Activated CD4-positive, alpha-beta T cell treated with anti-CD3 and anti-CD28 coated beads, Interleukin-2, Interleukin-4, amounts not matched to agents 100 ng/mL and 50 ng/mL, durations not matched to agents 16 hours and 8 hours (primary cell): ENCODE measurements at places on chromosomes 1 and 21.

GRCh38 chr1:219990782-219991510 is 55.4 kb downstream of the EPRS1 start:
- peak; percentile 14 for DNase-seq

DNA sequence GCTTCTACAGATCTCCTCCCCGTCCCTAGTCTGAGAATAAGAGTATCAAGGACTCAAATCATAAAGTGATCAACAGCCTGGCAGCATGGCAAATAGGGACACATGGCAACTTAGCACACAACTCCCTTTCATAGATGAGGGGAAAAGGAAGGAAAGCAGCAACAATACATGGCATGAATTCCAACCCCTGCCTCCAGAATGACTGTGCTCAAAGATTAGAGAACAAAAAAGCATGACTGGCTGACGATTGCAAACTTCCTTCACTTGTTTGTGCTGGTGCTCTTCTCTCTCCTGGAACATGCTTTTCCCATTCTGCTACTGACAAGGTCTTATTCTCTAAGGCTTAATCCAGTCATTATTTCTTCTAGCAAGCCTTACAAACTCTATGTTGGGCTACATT is 11.5 kb downstream of the KTI12 start:
- no peak for DNase-seq

DNA sequence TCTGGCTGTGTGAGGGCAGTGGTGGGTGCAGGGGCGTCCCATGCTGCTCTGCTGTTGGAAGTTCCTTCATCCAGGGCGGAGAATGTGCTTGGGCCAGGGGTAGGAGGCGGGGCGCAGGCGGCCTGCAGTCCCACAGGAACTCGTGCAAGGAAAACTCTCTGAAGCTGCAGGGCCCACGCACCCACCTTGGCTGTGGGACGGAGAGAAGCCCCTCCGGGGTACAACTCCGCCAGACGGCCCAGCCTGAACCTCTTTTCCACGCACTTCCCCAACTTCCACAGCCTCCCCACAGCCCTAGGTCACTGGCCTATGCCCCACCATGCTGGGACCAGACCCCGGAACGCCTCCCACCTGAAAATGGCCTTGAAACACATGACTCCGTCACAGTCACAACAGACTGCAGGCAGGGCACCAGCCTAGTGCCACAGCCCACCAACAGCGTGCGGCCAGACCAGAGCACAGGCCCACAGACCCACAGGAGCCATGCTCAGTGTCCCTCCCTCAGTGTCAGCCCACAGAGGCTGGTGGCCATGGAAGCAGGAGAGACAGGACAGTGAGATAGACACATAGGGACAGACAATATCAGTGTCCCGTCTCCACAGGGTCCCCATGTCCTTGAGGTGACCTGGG is 47.8 kb downstream of the WNT9A start:
- DNase-seq: no peak

DNA sequence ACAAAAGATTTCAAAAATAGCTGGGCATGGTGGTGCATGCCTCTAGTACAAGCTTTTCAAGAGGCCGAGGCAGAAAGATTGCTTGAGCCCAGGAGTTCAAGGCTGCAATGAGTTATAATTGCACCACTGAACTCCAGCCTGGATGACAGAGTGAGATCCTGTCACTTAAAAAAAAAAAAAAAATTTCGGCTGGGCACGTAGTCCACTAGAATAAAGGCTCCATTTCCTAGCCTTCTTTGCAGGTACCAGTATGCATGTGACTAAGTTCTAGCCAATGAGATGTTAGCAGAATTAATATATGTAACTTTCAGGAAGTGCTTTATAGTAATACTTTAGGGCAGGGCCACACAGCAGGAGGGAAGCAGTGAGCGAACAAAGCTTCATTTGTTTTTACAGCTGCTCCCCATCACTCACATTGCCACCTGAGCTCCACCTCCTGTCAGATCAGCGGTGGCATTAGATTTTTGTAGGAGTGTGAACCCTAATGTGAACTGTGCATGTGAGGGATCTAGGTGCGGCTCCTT is 28.8 kb upstream of the SYDE2 start:
- no peak for DNase-seq

DNA sequence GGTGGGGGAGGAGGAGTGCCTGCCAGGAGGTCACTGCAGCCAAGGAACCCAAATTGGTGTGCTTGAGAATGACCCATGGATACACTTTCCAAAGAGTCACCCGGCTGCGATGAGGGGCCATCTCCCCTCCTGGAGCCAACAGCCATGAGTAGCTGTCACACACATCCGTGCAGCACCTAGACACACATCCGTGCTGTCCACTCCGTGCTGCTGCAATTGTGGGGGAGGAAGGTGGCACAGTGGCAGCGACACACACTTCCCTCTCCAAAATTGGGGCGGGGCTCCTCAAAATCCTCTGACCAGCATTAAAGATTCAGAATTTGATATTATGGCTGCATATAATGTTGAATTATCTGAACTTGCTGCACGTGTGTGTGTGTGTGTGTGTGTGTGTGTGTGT is 15.8 kb downstream of the TP73 start:
- no peak for DNase-seq

- no peak for DNase-seq
These were observed 161.3 kb upstream of the KCNJ6 start for GRCh38 chr21:38077569-38077968.

DNA sequence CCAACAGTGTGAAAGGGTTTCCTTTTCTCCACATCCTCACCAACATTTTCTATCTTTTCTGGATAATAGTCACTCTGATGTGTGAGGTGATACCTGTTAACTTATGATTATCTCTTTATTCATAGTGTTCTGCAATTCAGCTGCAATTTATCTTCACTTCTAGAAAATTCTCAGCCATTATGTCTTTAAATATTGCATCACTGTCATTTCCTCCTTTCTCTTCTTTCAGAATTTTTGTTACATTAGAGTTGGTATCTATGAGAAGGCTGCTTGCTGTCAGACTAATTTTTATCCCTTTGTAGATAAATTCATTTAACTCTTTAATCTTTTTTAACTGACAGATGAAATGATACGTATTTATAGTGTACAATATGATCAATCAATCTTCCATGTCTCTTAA is 30.5 kb upstream of the ATF3 start:
- no peak for DNase-seq

DNA sequence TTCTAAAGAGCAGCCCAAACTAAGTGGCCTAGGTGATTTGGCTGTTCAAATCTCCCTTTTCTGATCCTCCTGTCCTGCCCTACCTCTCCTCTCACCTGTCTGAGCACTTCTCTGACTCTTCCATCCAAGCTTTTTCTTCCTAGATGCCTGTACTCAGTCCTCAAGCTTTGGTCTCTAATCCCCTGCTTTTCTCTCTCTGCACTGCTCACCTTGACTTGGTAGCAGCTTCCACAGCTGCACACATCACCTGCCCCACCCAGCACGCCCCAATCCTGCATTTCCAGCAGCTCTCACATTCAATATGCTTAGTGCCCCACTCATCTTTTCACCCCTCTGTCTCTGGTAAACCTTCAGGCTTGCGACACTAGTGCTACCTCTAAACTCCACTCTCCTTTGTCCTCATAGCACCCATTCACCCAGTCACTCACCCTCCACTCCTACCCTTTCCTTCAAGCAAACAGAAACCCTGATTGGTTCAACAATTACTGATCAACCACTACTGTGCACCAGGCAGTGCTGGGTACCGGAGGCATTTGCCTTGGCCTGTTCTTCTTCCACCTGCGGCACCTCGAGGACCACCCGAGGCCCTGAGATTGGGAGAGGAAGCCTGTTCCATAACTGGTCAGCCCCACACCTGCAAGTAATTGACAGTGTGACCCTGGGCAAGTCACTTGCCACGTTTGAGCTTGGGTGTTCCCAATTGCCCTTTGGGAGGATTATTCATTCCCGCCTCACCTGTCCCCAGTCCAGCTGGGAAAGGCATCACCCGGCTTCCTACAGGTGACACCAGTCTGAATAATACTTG is 136.1 kb upstream of the EDN2 start:
- no peak for DNase-seq

DNA sequence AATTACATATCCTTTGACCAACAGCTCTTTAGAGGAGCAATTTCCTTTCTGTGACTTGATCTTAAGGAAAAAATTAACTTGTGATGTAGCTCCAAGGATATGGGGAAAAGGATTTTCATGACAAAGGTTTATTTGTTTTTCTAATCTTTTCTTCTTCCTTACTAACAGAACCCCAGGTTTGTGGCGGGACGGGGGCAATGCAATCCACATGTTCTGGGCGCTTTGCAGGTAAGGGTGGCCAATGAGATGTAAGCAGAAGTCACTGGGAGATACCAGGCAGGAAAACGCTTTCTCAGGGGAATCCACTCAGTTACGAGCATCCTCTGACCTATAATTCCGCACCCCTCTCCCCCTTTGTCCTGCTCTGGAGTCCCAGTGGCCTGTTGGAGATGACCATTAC is 122.0 kb downstream of the MRPS6 start:
- DNase-seq: no peak

- peak; percentile 75 for DNase-seq
These were observed 19.5 kb downstream of the UBASH3A start for GRCh38 chr21:42423197-42423675.

GRCh38 chr1:8389958-8390535 is 72.1 kb downstream of the SLC45A1 start:
- peak; percentile 40 for DNase-seq

GRCh38 chr21:34243562-34243961 is 120.2 kb upstream of the KCNE2 start:
- DNase-seq: peak; percentile 14

GRCh38 chr1:70760154-70760553 is 287.5 kb downstream of the PTGER3 start:
- no peak for DNase-seq

- no peak for DNase-seq
These were observed 2.0 kb downstream of the KANK4 start for GRCh38 chr1:62317021-62317768.

DNA sequence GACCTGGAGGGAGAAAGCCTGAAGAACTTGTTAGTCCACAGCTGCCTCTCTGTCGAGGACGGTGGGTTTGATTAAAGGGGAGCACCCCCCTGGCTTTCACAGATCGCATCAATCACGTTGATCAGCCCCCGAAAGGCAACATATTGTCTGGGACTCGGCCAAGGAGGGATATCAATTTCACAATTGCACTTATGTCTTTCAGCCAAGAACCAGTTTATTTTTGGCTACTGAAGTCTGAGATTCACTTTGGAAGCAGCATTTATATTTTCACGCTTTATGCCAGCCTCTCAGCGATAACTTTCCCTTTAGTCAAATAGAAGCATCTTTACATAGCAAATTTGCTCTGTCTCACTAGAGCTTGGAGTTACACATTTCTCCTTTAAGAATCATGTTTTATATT is 253.2 kb upstream of the RRP15 start:
- DNase-seq: no peak

DNA sequence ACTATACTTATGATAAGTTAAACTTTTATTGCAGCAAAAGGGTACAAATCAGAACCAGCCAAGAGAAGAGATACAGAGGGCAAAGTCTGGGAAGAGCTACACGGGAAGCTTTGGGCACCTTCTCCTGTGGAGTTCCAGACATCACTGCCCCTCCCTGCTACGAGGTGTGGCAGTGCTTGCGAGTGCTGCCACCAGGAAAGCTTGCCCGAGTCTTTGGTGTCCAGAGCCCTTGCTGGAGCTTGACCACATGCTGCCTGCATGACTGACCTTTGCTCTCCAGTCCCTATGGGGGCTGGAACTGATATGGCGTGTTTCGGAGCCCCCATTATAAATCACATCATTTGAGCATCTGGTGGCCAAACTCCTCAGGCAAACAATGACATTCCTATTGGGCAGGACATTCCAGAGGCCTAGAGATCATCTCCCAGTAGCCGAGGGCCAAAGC is 23.4 kb downstream of the PLEKHO1 start:
- no peak for DNase-seq

GRCh38 chr1:158251163-158251562 is 3.1 kb upstream of the CD1A start:
- DNase-seq: no peak

GRCh38 chr1:190175320-190175719 is 302.3 kb downstream of the BRINP3 start:
- DNase-seq: no peak

- DNase-seq: peak; percentile 68
These were observed 17.2 kb downstream of the HENMT1 start for GRCh38 chr1:108643492-108644335.

DNA sequence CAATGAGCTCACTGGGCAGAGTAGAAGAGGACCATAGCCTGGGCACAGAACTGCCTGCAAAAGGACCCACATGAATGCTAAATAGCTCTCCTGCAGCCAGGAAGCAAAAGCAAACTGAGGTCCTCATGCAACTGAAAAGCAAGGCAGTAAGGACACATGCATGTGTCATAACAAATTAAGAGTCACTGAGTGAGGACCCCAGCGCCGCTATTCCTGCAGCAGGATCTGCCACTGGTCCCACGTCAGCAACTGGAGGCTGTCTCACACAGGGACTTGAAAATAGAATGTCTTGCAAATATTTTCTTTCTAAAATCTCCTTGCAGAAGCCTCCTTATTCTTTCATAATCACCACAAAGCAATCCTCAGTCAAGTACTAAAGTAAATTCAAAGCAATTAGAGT is 559.6 kb upstream of the DAB1 start:
- DNase-seq: no peak

DNA sequence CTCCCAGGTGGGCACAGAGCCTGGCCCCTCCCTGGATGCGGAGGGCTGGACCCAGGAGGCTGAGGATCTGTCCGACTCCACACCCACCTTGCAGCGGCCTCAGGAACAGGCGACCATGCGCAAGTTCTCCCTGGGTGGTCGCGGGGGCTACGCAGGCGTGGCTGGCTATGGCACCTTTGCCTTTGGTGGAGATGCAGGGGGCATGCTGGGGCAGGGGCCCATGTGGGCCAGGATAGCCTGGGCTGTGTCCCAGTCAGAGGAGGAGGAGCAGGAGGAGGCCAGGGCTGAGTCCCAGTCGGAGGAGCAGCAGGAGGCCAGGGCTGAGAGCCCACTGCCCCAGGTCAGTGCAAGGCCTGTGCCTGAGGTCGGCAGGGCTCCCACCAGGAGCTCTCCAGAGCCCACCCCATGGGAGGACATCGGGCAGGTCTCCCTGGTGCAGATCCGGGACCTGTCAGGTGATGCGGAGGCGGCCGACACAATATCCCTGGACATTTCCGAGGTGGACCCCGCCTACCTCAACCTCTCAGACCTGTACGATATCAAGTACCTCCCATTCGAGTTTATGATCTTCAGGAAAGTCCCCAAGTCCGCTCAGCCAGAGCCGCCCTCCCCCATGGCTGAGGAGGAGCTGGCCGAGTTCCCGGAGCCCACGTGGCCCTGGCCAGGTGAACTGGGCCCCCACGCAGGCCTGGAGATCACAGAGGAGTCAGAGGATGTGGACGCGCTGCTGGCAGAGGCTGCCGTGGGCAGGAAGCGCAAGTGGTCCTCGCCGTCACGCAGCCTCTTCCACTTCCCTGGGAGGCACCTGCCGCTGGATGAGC is 34.2 kb downstream of the TRIM11 start:
- no peak for DNase-seq

- no peak for DNase-seq
These were observed 24.2 kb upstream of the DYNLT5 start for GRCh38 chr1:66728021-66728420.

- DNase-seq: no peak
These were observed 395.5 kb downstream of the USP25 start for GRCh38 chr21:16125274-16125673.

DNA sequence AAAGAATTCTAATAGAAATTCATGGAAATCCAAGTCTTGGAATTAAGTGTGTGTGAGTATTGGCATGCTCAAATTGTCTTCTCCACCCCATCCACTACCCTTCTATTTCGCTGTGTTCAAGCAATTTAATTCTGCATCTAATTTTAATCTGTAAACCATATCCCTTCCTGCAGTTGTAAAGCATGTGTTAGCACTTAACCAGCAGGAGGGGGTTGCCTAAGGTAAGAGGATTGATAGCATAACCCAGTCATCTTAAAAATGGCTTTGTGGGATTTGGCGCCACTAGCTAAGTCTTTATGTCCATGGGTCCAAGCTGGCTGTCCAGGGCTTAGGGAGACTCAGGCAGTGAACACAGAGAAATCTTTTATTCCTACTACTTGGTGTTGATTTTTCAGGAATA is 210.3 kb downstream of the PTPRC start:
- DNase-seq: no peak
